Activated B cell treated with CpG ODN at 0.5 μM for 24 hours (primary cell): ENCODE measurements at places on chromosomes 4 and X.
A peak's percentile ranks its signal among the peaks of the same experiment; 100 is the strongest.

DNA sequence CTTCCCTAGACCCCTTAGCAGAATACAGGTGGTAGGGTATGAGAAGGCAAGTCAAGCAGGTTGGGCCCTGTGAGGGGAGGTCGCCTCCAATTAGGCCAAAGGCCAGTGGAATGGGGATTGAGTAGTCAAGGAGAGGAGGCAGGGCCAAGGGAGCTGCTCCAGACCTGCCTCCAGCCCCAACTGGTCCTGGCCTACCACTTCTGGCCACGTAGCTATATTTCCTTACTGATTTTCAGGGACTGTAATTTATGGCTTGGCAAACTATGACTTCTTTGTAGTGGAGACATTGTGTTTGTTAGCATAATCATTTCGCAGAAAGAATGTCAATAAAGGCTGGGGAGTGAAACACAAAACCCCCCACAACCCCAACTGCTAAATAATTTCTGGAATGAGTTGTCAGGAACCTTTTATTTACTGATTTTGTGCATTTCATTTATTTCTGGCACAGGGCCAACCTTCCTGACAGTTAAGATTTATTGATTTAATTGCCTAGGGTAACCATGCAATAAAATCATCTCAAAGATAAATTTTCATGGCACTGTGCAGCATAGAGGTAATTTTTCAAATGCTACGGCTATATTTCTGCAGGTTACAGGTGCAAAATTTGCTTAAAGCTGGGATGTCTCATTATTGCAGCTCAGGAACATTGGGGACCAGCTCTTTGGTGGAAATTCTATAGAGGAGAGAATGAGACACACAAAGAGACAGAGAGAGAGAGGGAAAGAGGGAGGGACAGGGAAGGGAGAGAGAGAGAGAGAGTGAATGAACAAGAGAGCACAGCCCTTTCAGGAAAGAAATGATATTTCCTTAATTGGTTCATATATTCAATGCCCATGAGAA, 494.9 kb downstream of the IDS start:
- DNase-seq: no peak

- DNase-seq: no peak
Observed at GRCh38 chr4:20217951-20218350, 33.8 kb upstream of the SLIT2 start.

GRCh38 chr4:80878218-80878617, 152.3 kb upstream of the BMP3 start:
- no peak for DNase-seq

- no peak for DNase-seq
Observed at GRCh38 chrX:36414056-36414455, 494.5 kb downstream of the CFAP47 start.

- no peak for DNase-seq
Observed at GRCh38 chrX:2697306-2697705, 6.2 kb downstream of the CD99 start.

- no peak for DNase-seq
Observed at GRCh38 chr4:142406917-142407501, 439.1 kb downstream of the INPP4B start.

GRCh38 chr4:98261405-98262291, 464 bp downstream of the RAP1GDS1 start:
- peak; percentile 42 for DNase-seq

- DNase-seq: no peak
Observed at GRCh38 chr4:127985989-127986388, 20.8 kb downstream of the ABHD18 start.

DNA sequence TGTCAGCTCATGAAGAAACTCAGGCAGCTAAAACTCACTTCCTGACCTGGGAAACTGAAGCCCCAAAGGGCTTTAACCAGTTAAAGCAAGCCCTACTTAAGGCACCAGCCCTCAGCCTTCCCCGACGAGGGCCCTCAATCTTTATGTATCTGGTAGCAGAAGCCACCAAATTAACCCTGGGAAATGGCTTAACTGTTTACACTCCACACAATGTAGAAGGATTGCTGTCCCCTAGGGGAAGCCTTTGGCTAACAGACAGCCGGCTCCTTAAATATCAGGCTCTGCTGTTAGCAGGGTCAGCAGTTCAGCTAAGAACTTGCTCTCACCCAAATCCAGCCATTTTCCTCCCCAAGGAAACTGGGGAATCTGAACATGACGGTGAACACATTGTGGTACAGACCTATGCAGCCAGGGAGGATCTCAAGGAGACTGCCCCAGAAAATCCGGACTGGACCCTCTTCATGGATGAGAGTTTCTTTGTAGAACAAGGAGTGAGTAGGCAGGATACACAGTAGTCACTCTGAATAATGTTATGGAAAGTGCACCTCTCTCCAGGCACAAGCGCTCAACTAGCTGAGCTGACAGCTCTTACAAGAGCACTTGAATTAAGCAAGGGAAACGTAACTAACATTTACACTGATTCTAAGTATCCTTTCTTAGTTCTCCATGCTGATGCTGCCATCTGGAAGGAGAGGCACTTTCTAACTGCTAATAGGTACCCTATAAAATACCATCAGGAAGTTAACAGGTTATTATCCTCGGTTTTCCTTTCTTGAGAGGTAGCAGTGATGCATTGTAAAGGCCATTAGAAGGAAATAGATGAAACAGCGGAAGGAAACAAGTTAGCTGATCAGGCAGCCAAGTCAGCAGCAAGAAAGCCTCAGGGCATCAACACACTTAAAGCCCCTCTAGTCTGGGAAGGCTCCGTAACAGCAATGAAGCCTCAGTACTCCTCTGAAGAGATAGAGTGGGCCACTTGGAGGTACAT, 9.6 kb upstream of the NAF1 start:
- DNase-seq: no peak

DNA sequence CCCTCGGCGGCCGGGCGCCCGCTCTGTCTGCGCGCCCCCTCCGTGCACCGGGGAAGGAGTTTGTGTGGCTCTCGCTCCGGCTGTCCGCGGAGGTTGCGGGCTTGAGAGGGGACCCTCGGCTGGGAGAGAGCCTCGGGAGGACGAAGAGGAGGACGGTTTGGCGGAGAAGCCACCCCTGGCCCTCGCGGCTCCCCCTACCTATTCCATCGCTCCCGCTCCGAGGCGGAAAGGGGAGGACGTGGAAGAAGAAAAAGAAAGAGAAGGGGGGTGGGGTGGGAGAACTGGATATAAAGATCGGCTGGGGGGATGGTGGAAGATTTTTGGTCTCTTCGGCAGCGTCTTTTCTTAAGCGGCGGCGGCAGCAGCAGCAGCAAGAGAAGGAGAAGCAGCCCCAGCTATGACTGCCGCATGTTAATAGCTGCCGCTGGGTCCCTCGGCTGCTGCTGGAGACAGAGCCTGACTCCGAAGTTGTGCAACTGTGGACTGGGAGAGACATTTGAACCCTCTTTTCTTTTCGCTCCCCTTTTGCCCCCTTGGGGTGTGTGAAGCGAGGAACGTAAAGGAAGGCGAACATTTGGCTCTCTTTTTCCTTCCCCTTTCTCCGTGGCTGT, 895 bp downstream of the ADGRL3 start:
- no peak for DNase-seq
